ENCODE measurements at places on chromosomes 2 and 18.

- no peak for DNase-seq
Observed at GRCh38 chr2:109209412-109209811, 80.4 kb downstream of the SH3RF3 start.

- no peak for DNase-seq
Observed at GRCh38 chr18:76592981-76593381, 97.9 kb upstream of the ZNF516 start.

DNA sequence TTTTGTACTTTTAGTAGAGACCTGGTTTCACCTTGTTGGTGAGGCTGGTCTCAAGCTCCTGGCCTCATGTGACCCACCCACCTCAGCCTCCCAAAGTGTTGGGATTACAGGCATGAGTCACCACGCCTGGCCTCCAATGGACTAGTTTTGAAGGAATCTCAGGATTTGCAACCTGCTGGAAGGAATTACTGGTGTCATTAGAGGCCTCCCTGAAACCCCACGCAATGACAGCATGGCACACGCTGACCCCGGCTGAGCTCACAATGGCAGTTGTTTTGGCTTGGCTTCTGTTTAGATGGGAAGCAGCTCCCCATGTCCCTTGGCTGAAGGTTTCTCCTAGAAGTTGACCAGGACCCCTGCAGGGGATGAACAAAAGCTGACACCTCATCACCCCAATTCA lies 23.1 kb upstream of the COPS8 start:
- no peak for DNase-seq

DNA sequence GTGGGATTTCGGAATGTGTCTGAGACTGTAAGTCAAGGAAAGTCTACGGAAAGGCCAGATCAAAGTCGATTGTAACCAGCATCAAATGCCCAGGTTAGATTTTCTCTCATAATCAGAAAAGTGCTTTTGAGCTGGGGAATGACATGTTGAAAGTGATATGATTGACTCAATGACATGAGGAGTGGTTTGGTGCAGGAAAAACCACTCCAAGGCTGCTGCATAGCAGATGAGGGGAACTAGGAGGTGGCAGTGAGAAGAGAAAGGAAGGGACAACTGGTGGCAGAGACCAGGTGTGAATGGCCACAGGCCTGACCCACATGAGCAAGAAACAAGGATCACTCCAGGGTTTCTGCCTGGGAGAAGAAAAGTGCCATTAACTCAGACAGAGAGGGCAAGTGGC lies 822 bp downstream of the SLC35F6 start:
- DNase-seq: no peak

DNA sequence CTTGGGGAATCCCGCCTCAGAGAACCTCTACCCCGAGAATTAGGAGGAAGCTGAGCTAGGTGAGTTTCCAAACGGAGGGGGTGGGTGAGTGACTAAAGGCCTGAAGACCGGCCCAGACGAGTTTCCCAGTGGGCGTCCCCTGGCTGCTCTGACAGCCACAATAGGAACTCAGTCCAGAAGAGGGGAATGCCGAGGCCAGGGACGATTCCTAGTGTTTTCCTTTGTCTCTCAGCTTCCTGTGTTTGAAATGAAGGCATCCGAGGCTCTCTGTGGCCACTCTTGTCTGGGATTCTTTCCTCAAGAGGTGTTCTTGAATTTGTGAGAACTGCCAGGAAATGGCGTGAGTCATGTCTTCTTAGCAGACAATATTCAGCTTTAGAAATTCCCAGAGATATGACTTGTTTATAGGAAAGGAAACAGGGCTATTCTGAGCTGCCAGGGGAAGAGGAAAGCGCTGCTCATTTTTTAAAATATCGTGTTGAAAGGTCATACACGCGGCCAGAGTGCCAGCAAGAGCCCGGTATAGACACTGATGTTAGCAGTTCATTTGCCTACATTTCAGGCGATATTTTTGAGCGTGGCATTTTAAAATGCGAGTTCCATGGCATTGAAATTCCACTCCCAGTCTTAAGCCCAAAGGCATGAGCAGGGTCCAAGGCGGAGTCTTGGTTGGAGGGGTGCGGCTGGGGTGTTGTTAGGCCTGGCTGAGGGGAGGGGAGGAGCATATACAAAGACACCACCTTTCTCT lies 169.1 kb upstream of the KLF7 start:
- no peak for DNase-seq

Data from Right ventricle myocardium inferior (tissue), 1 donor.